ENCODE measurements at places on chromosomes 5 and 9. TPM values are rescaled to one million over a fixed set of nuclear protein-coding genes. Genes with fewer than 3 reads are reported as not detected.

GRCh38 chr9:73023025-73023541 lies 70.2 kb upstream of the ALDH1A1 start:
- no peaks in the 10 kb centered on the region for H3K4me1 ChIP-seq
- no peaks in the 10 kb centered on the region for H3K36me3 ChIP-seq
- H3K27ac ChIP-seq: peak overlapping the region; percentile 30
- no peaks in the 10 kb centered on the region for H3K27me3 ChIP-seq

The CDX1 gene
- total RNA-seq: not detected

GRCh38 chr9:84174486-84174885 lies 166.1 kb downstream of the SLC28A3 start:
- peaks cover 14% of the 10 kb centered on the region for H3K4me1 ChIP-seq
- no peaks in the 10 kb centered on the region for H3K36me3 ChIP-seq
- no peaks in the 10 kb centered on the region for H3K27me3 ChIP-seq
- H3K4me3 ChIP-seq: no peak overlapping the region

DNA sequence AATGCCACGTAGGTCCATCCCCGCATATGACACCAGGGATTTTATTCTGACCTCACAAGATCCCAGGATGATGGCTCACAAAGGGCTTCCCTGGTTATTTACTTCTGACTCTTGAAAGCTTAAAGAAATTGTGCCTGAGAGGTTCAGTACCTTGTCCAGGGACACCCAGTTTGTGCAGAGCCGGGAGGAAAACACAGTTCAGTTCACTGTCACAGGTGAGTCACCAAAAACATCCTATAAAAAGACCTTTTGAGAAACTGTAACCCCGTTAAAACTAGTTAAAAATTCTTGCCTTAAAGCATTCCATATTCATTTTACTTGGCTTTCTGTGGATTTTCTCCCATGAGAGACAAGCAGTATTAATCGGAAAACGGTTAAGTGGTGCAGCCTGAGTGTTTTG lies 56.6 kb downstream of the ZNF510 start:
- H3K4me3 ChIP-seq: no peak overlapping the region
- no peaks in the 10 kb centered on the region for H3K27me3 ChIP-seq
- H3K4me1 ChIP-seq: peaks cover 17% of the 10 kb centered on the region
- no peak overlapping the region for H3K27ac ChIP-seq

The EQTN gene
- not detected for total RNA-seq

DNA sequence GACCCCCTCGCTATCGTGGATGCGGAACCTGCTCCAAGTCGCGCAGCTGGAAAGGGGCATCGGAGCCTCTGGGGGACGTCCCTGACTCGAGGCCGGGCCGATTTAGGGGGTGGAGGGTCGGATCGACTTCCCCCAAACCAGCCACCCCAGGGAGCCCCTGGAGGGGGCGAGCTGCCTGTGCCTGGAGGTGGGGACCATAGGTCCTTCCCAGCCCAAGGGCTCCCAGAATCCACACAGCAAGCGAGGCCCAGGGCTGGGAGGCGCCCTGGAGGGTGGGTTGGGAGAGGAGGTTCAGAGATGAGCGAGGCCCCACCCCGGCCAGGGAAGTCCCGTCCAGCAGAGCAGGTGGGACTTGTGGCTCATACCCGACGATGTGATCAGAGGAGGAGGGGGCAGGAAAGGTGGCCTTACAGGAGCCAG lies 147.6 kb downstream of the GAPVD1 start:
- no peaks in the 10 kb centered on the region for H3K36me3 ChIP-seq
- H3K4me3 ChIP-seq: no peak overlapping the region
- H3K27me3 ChIP-seq: peaks cover 7% of the 10 kb centered on the region
- H3K27ac ChIP-seq: no peak overlapping the region
- H3K4me1 ChIP-seq: peaks cover 4% of the 10 kb centered on the region
- DNase-seq: no peak

The NDOR1 gene
- total RNA-seq: 11.2 TPM

- H3K27ac ChIP-seq: no peak overlapping the region
- H3K4me3 ChIP-seq: no peak overlapping the region
- no peaks in the 10 kb centered on the region for H3K36me3 ChIP-seq
- DNase-seq: no peak
Observed at GRCh38 chr5:54148067-54148845, 162.1 kb downstream of the ARL15 start.

The PCDHAC1 gene
- 0.27 TPM for total RNA-seq

- no peak for DNase-seq
- no peak overlapping the region for H3K27ac ChIP-seq
- no peak overlapping the region for H3K4me3 ChIP-seq
- no peaks in the 10 kb centered on the region for H3K4me1 ChIP-seq
- H3K36me3 ChIP-seq: no peaks in the 10 kb centered on the region
Observed at GRCh38 chr9:15670894-15671293, 118.1 kb downstream of the CCDC171 start.

DNA sequence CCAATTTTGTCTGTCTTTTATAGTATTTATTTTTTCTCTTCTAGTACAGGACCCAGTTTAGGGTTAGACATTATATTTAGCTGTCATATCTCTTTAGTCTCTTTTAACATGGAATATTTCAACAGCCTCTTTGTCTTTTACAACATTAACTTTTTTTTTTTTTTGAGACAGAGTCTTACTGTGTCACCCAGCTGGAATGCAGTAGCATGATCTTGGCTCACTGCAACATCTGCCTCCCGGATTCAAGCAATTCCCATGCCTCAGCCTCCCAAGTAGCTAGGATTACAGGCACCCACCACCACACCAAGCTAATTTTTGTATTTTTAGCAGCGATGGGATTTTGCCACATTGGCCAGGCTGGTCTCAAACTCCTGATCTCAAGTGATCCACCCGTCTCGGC lies 90.1 kb downstream of the ADAMTS6 start:
- no peak overlapping the region for H3K4me3 ChIP-seq
- no peak for DNase-seq
- no peaks in the 10 kb centered on the region for H3K27me3 ChIP-seq
- no peaks in the 10 kb centered on the region for H3K4me1 ChIP-seq
- no peak overlapping the region for H3K27ac ChIP-seq

The SH2D3C gene
- 1.8 TPM for total RNA-seq

The LTC4S gene
- total RNA-seq: 4.6 TPM

- H3K4me3 ChIP-seq: no peak overlapping the region
- no peak overlapping the region for H3K27ac ChIP-seq
- H3K36me3 ChIP-seq: no peaks in the 10 kb centered on the region
- no peaks in the 10 kb centered on the region for H3K27me3 ChIP-seq
- no peaks in the 10 kb centered on the region for H3K4me1 ChIP-seq
Observed at GRCh38 chr9:6956879-6957278, 199.1 kb downstream of the KDM4C start.

The ORM2 gene
- not detected for total RNA-seq

- peak overlapping the region; percentile 25 for H3K27ac ChIP-seq
- H3K36me3 ChIP-seq: no peaks in the 10 kb centered on the region
- no peak for DNase-seq
- H3K4me3 ChIP-seq: no peak overlapping the region
Observed at GRCh38 chr9:21267485-21268346, 27.9 kb upstream of the IFNA14 start.

GRCh38 chr9:85392260-85392659 lies 349.5 kb downstream of the AGTPBP1 start:
- no peak for DNase-seq
- no peak overlapping the region for H3K27ac ChIP-seq
- H3K4me3 ChIP-seq: no peak overlapping the region
- no peaks in the 10 kb centered on the region for H3K4me1 ChIP-seq
- H3K36me3 ChIP-seq: no peaks in the 10 kb centered on the region
- no peaks in the 10 kb centered on the region for H3K27me3 ChIP-seq

DNA sequence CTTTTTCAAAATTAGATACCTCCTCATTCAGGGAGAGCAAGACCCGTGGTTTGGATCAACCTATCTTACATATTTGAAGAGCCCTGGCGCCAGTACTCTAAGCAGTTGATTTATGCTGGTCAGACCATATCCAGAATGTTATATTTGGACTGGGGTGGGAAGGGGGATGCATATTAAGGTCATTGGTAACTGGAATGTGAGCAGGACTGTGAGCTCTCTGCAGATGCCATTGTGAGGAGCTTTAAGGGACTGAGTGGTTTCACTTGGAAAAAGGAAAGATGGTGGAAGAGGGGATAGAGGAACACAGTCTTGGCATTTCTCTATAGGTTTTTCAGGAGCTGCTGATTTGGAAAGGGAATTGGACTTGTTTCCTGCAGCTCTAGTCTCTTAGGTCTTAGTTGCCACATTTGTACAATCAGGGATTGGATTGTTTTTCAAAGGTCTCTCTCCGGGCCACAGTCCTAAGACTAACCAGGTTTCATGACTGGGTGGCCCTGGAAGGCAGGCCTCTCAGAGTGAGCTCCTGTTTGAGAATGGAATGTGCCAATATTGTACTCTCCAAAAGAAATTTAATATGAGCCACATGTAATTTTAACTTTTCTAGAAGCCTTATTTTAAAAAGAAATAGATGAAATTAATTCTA lies 25.8 kb upstream of the F2R start:
- no peaks in the 10 kb centered on the region for H3K36me3 ChIP-seq
- no peak for DNase-seq
- H3K27me3 ChIP-seq: no peaks in the 10 kb centered on the region
- H3K4me1 ChIP-seq: no peaks in the 10 kb centered on the region

GRCh38 chr5:44943647-44944046 lies 134.9 kb downstream of the MRPS30 start:
- no peaks in the 10 kb centered on the region for H3K36me3 ChIP-seq
- no peaks in the 10 kb centered on the region for H3K4me1 ChIP-seq
- H3K27me3 ChIP-seq: no peaks in the 10 kb centered on the region
- H3K4me3 ChIP-seq: no peak overlapping the region

The GLRA1 gene
- not detected for total RNA-seq

The TMEM167A gene
- 37.4 TPM for total RNA-seq

- H3K27me3 ChIP-seq: no peaks in the 10 kb centered on the region
- H3K4me3 ChIP-seq: no peak overlapping the region
- no peak overlapping the region for H3K27ac ChIP-seq
- no peaks in the 10 kb centered on the region for H3K4me1 ChIP-seq
Observed at GRCh38 chr9:83582029-83582428, 40.9 kb upstream of the IDNK start.

The CSF2 gene
- not detected for total RNA-seq

GRCh38 chr9:131277287-131277909 lies 1.1 kb upstream of the FAM78A start:
- H3K4me3 ChIP-seq: peak overlapping the region; percentile 79
- H3K4me1 ChIP-seq: peaks cover 44% of the 10 kb centered on the region
- peak overlapping the region; percentile 85 for H3K27ac ChIP-seq
- no peak for DNase-seq

DNA sequence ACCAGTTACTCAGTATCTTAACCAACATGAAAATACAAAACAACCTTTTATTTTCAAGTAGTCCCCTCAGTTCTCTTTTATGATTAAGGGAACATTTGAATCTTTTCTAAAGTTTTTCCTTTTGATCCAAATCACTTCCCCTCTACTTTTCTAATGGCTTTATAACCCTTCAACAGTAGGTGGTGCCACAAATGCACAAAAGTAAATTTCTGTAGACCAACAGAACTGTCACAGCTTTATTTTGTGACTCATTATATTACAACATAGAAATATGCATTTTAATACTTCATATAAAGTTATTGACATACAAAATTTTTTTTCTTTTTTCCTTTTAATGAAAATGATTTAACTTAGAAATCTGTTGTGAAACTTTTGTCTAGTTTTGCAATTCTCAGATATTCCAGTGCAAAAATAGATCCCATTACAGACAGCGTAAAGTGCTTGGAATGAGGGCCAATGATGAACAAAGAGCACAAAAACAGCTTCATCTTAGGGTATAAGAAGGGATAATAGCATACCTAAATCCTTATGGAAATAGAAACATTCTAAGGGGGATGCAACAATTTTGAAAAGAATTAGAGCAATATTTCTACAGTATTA lies 17.0 kb downstream of the NIPSNAP3B start:
- no peaks in the 10 kb centered on the region for H3K4me1 ChIP-seq
- peaks cover 48% of the 10 kb centered on the region for H3K36me3 ChIP-seq
- DNase-seq: no peak
- H3K27me3 ChIP-seq: no peaks in the 10 kb centered on the region
- no peak overlapping the region for H3K27ac ChIP-seq
- H3K4me3 ChIP-seq: no peak overlapping the region

The PHYHD1 gene
- 19.3 TPM for total RNA-seq

The CDC20B gene
- total RNA-seq: not detected

- no peak overlapping the region for H3K27ac ChIP-seq
- no peaks in the 10 kb centered on the region for H3K36me3 ChIP-seq
- no peaks in the 10 kb centered on the region for H3K4me1 ChIP-seq
- no peak for DNase-seq
- no peaks in the 10 kb centered on the region for H3K27me3 ChIP-seq
- H3K4me3 ChIP-seq: no peak overlapping the region
Observed at GRCh38 chr5:139246394-139246793, 47.1 kb upstream of the MATR3 start.

The CYLC2 gene
- not detected for total RNA-seq

The SYNPO gene
- 8.8 TPM for total RNA-seq

GRCh38 chr5:115586525-115587146 lies 15.6 kb downstream of the TICAM2 start:
- no peak overlapping the region for H3K27ac ChIP-seq
- no peak for DNase-seq
- H3K4me3 ChIP-seq: no peak overlapping the region
- H3K27me3 ChIP-seq: no peaks in the 10 kb centered on the region

DNA sequence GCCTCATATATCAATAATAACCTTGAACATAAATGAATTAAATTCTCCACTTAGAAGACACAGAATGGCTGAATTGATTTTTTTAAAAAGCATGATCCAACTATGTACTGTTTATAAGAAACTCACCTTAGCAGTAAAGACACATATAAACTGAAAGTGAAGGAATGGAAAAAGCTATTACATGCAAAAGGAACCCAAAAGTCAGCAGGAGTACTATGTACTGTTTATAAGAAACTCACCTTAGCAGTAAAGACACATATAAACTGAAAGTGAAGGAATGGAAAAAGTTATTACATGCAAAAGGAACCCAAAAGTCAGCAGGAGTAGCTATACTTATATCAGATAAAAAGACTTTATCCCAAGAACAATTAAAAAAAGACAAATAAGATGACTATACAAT lies 204.8 kb downstream of the TMEM161B start:
- H3K27me3 ChIP-seq: no peaks in the 10 kb centered on the region
- no peak overlapping the region for H3K27ac ChIP-seq
- no peak overlapping the region for H3K4me3 ChIP-seq

GRCh38 chr5:150448334-150448733 lies 1.2 kb downstream of the RPS14 start:
- peaks cover 39% of the 10 kb centered on the region for H3K36me3 ChIP-seq
- H3K27ac ChIP-seq: peak overlapping the region; percentile 98
- peaks cover 11% of the 10 kb centered on the region for H3K4me1 ChIP-seq
- no peak for DNase-seq
- no peaks in the 10 kb centered on the region for H3K27me3 ChIP-seq
- H3K4me3 ChIP-seq: peak overlapping the region; percentile 83

DNA sequence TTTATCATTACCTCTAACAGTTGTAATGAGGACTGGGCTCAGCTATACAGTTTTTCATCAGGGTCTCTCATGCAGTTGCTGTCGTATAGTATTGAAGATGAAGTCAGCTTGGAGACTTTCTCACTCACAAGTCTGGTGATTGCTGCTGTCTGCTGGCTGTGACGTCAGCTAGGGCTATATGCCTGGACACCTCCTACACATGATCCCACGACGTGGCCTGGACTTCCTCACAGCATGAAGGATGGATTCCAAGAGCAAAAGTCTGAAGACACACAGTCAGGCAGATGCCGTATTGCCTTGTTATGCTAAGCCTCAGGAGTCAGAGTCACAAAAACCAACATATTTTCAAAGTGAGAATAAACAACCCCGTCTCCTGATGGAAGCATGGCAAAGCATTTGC lies 193.3 kb downstream of the LURAP1L start:
- no peaks in the 10 kb centered on the region for H3K27me3 ChIP-seq
- H3K4me1 ChIP-seq: peaks cover 5% of the 10 kb centered on the region
- no peak overlapping the region for H3K27ac ChIP-seq
- no peak for DNase-seq
- no peak overlapping the region for H3K4me3 ChIP-seq
- no peaks in the 10 kb centered on the region for H3K36me3 ChIP-seq

GRCh38 chr5:118070041-118070440 lies 918.3 kb downstream of the DTWD2 start:
- DNase-seq: no peak
- H3K27ac ChIP-seq: no peak overlapping the region
- H3K4me3 ChIP-seq: no peak overlapping the region
- H3K4me1 ChIP-seq: no peaks in the 10 kb centered on the region
- H3K27me3 ChIP-seq: no peaks in the 10 kb centered on the region

All from esophagus squamous epithelium (tissue), 5 donors.